ENCODE measurements at places on chromosomes 3 and 15.

DNA sequence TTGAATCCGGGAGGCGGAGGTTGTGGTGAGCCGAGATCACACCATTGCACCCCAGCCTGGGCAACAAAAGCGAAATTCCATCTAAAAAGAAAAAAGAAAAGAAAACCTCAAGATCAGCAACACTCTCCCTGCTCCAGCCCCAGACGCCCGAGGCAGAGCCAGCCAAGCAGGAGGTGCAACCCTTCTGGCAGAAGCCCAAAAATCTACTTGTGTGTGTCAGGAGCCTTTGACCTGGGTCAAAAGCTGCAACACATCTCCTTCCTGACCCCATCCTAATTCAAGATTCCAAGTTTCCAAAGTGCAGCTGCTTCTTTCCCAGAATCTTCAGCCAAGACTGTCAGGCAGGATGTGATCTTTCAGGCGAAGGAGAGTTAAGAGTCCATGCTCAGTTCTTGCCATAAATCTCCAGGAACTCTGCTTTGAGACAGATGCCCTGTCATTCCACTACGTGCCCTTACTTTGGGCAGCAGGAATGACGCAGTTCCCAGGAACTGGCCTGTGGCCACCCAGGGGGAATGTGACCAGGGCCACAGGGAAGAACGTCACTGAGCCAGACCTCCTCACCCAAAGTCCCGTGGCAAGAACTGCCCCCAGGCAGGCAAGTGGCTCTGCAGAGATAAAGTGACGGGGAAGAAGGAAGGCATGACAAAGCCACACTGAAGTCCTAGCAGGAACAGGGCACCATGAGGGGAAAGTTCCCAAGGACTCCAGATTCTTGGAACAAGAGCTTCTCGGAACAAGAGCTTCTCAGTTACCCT, 39.4 kb downstream of the SH3BP5 start:
- no peak for DNase-seq

DNA sequence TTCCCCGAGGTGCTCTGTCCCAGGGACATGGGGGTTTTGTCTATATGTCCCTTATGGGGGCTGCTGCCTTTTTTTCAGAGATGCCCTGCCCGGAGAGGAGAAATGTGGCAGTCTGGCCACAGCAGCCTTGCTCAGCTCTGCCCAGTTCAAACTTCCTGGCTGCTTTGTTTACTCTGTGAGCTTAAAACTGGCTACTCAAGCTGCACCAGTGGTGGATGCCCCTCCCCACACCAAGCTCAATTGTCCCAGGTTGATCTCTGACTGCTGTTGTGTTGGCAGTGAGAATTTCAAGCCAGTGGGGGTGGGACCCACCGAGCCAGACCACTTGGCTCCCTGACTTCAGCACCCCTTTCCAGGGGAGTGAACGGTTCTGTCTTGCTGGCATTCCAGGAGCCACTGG, 188.9 kb downstream of the STXBP5L start:
- DNase-seq: no peak

GRCh38 chr15:66483131-66483566, 14.4 kb downstream of the SNAPC5 start:
- no peak for DNase-seq

DNA sequence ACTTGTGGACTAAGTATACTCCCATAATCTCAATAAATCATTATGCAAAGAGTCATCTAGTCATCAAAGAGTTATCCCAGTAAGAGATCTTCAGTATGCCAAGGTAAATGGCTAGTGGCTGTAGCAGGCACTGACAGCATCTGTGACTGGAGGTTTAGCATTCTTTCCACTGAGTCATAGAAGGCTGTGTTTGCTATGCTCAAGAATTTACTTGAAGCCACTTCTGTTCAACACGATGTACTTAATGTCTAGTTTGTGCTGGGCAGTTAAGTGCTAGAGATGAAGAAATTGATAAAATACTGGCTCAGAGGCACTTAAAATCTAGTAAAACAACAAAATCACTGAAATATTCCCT, 13.0 kb downstream of the ZBED2 start:
- no peak for DNase-seq

GRCh38 chr15:37166402-37166801, 66.1 kb upstream of the MEIS2 start:
- no peak for DNase-seq

DNA sequence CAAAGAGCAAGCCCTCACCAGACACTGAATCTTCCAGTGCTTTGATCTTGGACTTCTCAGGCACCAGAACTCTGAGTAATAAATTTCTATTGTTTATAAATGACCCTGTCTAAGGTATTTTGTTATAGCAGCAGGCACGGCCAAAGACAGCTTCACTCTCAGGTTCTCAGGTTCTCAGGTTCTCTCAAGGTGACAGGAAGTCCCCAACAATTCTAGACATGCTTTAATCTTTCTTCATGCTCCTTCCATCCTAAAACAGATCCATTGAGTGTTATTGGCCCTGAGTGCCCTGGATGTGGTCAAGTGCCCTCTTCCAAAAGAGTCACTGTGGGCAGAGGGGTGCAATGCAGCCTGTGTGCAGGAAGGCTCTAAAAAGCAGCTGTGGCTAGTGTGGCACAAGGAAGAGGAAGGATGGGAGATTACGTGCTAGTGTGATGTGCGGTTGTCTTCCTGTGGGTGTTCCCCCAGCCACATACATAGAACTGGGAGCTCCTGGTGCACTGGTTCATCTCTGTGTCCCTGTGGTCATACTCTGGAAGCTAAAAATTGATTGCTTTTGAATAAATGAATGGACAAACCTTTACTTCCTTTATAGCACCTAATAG, 11.0 kb upstream of the RAB7A start:
- no peak for DNase-seq
